ENCODE measurements at places on chromosomes 13 and 19. TPM values are rescaled to one million over a fixed set of nuclear protein-coding genes. Genes with fewer than 3 reads are reported as not detected.

The ZNF737 gene
- 3.6 TPM for polyA plus RNA-seq

The OR1M1 gene
- not detected for polyA plus RNA-seq

The BRME1 gene
- polyA plus RNA-seq = 0.57 TPM

The ZC3H13 gene
- polyA plus RNA-seq = 10.6 TPM

The CCDC70 gene
- not detected for polyA plus RNA-seq

The COX6B2 gene
- polyA plus RNA-seq = 1.4 TPM

The PNMA8B gene
- 0.01 TPM for polyA plus RNA-seq

The RNF113B gene
- not detected for polyA plus RNA-seq

The ATP1A3 gene
- 0.05 TPM for polyA plus RNA-seq

The RPL36 gene
- 562 TPM for polyA plus RNA-seq

The NAPSA gene
- 0.51 TPM for polyA plus RNA-seq

The KLK2 gene
- polyA plus RNA-seq = 0.07 TPM

The PNMA8C gene
- not detected for polyA plus RNA-seq

The CYP4F8 gene
- polyA plus RNA-seq = not detected

The ZNF525 gene
- polyA plus RNA-seq = 6.7 TPM

The FUT2 gene
- 4.0 TPM for polyA plus RNA-seq

The TMEM238 gene
- polyA plus RNA-seq = 0.24 TPM

The KIR2DL1 gene
- not detected for polyA plus RNA-seq

The ADGRE3 gene
- not detected for polyA plus RNA-seq

The ZNF223 gene
- 4.0 TPM for polyA plus RNA-seq

The PNMA8A gene
- 0.24 TPM for polyA plus RNA-seq

The TBXA2R gene
- not detected for polyA plus RNA-seq

The RAB3A gene
- polyA plus RNA-seq = 0.30 TPM

The VSTM2B gene
- not detected for polyA plus RNA-seq

The SLC6A16 gene
- not detected for polyA plus RNA-seq

The SHISA2 gene
- 0.18 TPM for polyA plus RNA-seq

The ZNF536 gene
- polyA plus RNA-seq = not detected

The ZBTB32 gene
- polyA plus RNA-seq = not detected

The C19orf73 gene
- 0.54 TPM for polyA plus RNA-seq

The KLK12 gene
- not detected for polyA plus RNA-seq

The RETN gene
- not detected for polyA plus RNA-seq

The IL17D gene
- polyA plus RNA-seq = 0.09 TPM

The ANGPTL8 gene
- not detected for polyA plus RNA-seq

The THOP1 gene
- 62.0 TPM for polyA plus RNA-seq

The SLC25A41 gene
- not detected for polyA plus RNA-seq

The HCST gene
- 0.30 TPM for polyA plus RNA-seq

The PRTN3 gene
- polyA plus RNA-seq = not detected

The MEDAG gene
- 0.03 TPM for polyA plus RNA-seq

The CDC34 gene
- polyA plus RNA-seq = 72.0 TPM

The SMIM24 gene
- not detected for polyA plus RNA-seq

The CALR3 gene
- 0.04 TPM for polyA plus RNA-seq

The RBM42 gene
- polyA plus RNA-seq = 40.8 TPM

The KLK4 gene
- polyA plus RNA-seq = not detected

The ZNF419 gene
- polyA plus RNA-seq = 7.0 TPM

The KANK3 gene
- polyA plus RNA-seq = 0.16 TPM

The ZNF285 gene
- 1.6 TPM for polyA plus RNA-seq
